Hypothalamus (tissue), 51 donors: ENCODE measurements at places on chromosomes 16 and 17.

- no peak for DNase-seq
Observed at GRCh38 chr16:22356930-22357634, 17.3 kb downstream of the CDR2 start.

DNA sequence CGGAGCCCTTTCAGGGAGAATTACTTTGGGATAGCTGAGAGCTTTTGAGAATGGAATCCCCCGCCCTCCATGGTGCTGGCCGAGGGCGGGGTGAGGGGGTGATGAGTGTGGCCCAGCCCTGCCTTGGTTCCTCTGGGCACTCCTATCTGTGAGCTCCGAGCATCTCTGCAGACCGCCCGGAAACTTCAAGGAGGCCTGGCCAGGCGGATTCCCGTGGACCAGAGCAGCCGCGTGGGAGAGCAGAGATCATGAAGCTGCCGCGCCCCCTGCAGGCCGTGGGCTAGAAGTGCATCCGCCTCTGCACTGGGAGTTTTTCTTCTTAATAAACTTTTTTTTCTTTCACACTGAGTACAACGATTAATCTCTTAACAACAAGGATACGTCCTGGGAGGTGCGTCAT lies 392.9 kb upstream of the EEF2KMT start:
- DNase-seq, result no peak

- no peak for DNase-seq
Observed at GRCh38 chr16:57276596-57276995, 7.9 kb downstream of the PLLP start.

DNA sequence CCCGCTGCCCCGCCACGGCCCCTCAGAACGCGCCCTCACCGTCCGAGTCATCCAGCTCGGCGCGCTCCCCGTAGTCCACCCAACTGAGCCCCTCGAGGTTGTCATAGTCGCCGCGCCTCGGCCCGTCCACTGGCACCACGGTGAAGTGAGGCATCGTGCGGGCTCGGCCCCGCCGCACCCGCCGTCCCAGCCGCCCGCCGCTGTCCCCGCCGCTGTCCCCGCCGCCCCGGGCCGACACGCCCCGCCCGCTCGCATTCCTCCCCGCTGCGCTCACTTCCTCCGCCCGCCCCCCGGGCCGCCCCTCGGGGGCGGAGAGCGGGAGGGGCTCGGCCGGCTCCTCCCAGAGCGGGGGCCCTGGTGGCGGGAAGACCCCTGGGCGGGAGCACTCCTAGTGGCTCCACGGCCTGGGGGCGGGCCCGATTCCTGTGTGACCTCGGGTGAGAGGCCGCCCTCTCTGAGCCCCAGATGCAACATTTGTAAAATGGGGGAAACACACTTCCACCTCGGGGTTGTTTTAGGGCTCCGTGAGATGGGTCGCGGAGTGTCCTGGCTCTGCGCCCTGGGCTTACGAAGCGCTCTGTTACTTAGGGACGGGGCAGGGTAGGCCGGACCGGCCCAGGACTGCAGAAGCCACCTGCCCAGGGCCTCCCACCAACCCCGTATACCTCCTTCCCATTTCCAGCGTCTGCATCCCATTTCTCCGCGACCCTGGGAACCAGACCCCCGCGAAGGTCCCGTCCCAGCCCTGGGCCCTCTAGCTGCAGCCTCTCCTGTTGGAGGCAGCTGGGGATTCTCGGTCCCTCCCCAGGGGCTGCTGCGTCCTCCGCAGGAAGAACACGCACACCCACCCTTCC lies at the start of gene SLC12A4:
Gene SLC12A4 (minus strand): TSS at position 238 of the 854 bp plus-strand sequence. CDS start 84 bp downstream, at position 154.
- DNase-seq, result peak; percentile 77

- DNase-seq, result no peak
Observed at GRCh38 chr16:79276501-79276900, 324.0 kb downstream of the MAF start.

GRCh38 chr17:27862004-27862403 lies 31.2 kb downstream of the LYRM9 start:
- DNase-seq, result no peak

DNA sequence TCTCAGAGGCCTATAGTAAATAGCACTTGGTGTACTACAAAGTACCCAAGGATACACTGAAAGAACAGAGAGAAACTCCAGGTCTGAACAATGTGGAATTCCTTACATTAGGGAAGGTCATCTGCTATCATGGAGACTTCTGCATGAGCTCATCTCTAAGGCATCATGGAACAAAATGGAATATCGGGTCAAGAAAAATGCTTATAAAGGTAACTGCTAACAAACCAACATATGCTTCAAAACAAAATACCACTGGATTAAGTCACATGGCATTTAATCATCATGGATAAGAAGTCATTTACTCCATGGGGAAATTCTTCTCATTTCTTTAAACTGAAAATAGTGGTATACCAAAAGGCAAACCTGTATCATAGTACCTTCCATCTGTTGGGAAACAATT lies 34.2 kb downstream of the TXNDC11 start:
- DNase-seq, result no peak

GRCh38 chr16:2038382-2039231 lies 9.0 kb downstream of the NTHL1 start:
- no peak for DNase-seq

GRCh38 chr17:5286846-5287245 lies 4.8 kb downstream of the RABEP1 start:
- no peak for DNase-seq

- DNase-seq, result no peak
Observed at GRCh38 chr17:16304830-16305229, 48.4 kb downstream of the CENPV start.

- no peak for DNase-seq
Observed at GRCh38 chr17:57630736-57631135, 114.4 kb downstream of the CCDC182 start.

DNA sequence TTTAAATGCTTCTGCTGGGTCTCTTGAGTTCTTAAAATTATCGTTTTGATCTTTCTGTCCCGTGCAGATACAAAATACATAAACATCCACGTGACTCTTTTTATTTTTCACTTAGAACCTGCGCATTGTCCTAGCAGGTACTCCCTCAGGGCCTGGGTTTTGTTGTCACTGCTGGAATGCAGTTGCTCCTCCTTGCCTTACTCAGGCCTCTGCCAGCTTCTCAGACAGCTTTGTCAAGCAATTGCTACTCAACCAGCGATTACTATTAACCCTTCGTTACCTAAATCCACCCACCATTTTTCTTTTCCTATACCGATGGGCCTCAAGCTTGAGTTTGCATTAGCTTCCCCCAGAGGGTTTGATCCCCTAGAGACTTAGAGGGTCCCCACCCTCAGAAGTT lies 405.9 kb upstream of the RBFOX1 start:
- DNase-seq, result no peak

- DNase-seq, result no peak
Observed at GRCh38 chr16:87847785-87848675, 21.3 kb downstream of the SLC7A5 start.

- DNase-seq, result no peak
Observed at GRCh38 chr17:16935241-16935663, 36.7 kb downstream of the TNFRSF13B start.

DNA sequence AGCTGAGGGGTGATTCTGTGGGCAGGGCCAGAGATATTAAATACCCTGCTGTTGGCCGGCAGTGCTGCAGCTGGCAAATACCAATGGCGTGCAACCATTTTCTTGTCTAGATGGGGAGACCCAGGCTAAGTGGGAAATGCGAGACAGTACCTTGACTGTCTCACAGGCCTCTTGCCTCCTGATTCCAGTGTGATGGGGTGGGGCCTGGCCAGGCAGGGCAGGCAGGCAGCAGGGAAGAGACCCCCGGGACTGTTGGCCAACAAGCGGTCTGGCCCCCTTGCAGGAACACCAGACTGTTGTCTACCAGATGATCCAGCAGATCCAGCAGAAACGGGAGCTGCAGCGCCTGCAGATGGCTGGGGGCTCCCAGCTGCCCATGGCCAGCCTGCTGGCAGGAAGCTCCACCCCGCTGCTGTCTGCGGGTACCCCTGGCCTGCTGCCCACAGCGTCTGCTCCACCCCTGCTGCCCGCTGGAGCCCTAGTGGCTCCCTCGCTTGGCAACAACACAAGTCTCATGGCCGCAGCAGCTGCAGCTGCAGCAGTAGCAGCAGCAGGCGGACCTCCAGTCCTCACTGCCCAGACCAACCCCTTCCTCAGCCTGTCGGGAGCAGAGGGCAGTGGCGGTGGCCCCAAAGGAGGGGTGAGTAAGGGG lies 5.7 kb upstream of the CISD3 start:
- peak; percentile 46 for DNase-seq

GRCh38 chr17:36851250-36851649 lies 86.0 kb upstream of the LHX1 start:
- no peak for DNase-seq

DNA sequence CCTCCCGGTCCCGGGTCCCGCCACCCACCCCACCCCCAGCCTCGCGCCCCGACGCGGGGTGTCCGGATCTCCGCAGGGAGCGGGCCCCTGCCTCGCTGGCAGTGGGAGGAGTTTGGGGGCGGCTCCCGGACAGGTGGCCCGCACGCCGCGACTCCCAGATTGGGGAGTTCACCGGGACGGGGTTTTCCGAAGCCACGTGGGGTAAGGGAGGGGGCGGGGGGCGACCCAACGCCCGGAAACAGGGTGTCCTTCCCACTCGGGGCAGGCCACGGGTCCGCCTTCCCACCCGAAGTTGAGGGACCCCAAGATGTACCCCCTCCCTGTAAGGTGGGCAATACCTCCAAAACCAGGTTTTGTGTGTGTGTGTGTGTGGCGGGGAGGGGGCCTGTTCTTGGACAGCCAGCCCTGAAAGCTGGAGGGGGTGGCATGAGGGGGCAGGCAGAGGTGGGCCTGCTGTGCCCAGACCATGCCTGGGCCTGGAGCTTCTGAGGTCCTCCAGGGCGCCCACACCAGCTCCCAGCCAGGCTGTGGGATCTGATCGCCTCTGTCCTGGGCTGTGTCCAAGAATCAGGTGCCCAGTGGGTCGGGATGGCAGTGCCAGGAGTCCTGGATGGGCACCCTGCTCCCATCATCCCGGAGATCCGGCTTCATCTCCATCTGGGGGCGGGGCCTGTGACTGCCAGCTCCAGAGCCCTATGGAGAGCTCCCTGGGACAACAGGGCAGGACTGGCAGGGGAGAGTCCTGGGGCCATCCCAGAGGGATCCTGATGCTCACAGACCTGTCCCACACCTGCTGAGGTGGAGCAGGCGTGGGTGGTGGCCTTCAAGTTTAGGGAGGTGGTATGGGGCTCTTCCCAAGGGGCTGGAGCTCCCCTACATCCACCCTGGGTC lies 767 bp downstream of the SYNGR2 start:
- DNase-seq, result peak; percentile 9

DNA sequence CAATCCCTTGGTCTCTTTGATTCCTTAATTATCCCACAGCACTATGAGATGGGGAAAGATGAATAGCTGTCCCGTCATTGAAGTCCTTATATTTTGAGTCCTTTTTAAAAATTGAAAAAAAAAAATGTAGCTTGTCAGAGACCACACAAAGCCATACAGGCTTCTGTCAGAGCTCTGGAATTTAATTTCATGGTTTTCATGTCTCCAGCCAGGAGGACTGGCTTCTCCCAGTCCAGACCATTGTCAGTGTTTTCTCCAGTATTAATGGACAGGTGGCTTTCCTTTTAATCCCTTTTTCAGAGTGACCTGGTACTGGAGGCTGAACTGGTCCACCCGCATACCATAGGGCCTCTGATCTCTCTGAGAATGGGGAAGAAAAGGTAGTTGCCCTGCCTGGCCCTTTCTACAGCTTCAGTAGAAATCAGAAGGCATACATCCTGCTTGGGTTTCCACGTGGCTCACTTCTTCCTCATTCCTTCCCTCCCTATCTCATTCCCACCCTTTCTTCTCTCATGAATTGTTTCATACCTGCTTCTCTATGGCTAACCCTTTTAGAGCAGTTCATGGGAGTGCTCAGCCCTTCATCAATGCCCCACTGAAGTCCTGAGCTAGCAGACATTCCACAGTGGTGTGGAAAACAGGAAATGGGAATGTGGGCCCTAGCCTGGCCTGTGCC lies 29.1 kb downstream of the TRIM16 start:
- DNase-seq, result no peak

DNA sequence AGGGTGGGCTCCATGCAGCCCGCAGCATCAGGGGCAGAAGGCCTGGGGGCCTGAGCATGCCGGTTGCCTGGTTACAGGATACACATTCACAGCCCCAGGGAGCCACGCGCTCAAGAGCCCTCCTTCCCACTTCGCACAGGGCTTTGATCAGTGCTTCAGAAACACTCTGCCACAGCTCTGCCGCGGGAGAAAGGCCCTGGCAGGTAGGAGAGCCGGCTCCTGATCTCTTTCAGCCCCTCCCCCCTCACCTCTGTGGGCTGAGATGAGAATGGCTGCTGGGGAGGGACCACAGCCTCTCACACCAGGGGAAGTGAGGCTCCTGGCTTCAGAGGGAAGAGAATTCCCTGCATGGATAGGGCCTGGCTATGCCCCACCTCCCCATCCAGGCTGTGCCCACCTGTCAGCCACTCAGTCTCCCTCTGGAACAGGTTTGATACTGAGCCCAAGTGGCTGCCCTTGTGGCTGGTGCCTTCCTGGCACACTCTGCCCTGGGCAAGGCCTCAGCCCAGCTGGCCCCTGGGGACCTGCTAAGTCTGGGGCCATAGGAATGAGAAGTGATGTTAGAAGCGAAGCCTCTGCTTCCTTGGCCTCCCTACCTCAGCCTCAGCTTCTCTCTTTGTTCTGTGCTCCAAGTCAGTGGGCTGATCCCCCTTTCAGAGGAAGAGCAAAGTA lies 8.6 kb downstream of the DOK4 start:
- no peak for DNase-seq

DNA sequence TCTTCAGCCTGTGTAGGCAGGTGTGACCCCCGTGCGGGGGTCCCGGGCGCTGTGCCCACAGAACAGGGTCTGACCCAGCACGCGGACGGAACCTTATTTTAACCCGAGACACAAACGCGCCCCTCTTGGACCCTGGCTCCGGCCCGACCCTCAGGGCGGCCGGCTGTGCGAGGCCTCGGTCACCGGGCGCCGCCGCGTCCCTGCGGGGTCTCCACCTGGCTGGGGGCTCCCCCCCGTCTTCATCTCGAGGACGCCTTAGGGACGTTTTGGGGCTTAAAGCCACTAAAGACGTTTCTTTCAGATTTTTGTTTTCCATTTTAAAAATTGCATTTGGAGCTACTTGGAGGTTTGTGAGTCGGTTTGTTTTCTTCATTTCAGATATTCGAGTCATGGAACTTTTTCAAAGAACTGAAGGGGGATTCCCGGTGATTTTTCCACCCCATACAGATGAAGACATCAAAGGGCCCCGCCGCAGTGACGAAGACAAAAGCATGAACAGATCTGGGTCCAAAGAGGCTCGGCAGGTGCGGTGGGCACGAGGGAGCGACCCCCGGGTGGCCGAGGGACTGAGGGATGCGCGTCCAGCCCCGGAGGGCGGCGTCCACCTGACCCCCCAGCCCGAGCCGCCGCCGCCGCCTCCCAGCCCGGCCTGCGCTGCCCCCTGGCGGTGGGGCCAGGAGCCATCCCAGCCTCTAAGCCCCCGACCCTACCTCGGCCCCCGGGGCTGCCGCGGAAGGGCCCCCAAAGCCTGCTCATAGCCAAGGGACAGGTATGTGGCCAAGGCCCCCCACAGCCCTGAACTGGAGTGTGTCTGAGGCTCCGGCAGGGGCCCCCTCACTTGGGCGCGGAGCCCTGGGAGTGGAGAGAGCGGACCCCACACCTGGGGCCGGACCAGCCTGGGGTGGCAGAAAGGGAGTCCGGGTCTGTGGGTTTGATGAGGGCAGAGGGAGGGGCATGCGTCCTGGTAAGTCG lies 3.8 kb upstream of the CD7 start:
- peak; percentile 30 for DNase-seq

- no peak for DNase-seq
Observed at GRCh38 chr17:75433218-75433783, 23.1 kb upstream of the TMEM94 start.

GRCh38 chr17:30220414-30220813 lies 15.1 kb downstream of the SLC6A4 start:
- DNase-seq, result no peak

- DNase-seq, result no peak
Observed at GRCh38 chr17:57557834-57558681, 187.0 kb downstream of the CCDC182 start.

GRCh38 chr17:48973806-48974205 lies 5.4 kb upstream of the GIP start:
- no peak for DNase-seq
